ENCODE measurements at places on chromosomes 3 and 15.

DNA sequence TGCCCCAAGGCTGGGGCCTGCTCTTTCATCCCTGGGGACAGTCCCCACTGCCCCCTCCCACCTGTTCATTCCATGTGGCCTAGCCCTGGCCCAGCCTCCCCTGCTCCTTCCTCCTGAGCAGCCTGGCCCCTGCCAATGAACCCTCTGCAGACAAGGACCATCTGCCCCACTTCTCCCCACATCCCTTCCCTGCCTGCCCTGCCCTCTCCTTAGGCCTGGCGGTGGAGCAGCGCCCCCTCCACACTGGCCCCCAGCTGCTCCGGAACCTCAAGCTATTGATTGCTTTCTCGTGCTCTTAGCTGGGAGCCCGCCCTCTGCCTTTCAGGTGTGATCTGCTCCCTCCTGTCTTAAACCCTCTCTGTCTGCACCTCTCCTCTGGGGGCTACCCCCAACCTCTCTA lies 8.0 kb downstream of the PLXNA1 start:
- DNase-seq = no peak

DNA sequence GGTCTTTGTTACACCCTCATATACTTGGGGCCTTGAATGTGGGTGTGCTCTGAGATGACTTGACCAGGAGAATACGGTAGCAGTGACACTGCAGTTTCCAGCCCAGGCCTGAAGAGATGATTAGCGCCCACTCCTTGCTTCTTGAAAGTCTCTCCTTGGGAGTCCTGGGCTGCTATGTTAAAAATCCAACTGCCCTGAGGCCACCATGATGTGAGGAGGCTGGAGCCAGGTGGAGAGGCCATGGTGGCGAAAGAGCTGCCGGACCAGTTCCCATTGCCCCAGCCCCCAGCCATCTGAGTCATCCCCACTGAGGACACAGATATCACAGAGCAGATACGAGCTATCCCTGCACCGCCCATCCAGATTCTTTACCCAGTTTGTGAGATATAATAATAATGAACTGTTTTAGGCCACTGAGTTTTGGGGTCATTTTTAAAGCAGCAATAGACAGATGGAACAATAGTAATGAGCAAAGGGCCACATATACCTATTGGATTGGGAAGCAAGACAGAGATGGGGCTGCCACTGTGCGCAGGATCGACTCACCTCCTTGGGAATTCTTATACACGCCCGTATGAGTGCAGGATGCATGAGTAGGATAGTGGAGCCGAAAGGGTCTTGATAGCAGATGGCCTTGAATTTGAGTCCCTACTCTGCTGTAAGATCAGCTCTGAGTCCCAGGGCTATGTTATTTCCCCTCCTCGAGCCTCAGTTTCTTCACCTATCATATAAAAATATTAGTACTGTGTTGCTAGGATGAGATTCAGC lies 12.1 kb upstream of the GATA2 start:
- DNase-seq = no peak

DNA sequence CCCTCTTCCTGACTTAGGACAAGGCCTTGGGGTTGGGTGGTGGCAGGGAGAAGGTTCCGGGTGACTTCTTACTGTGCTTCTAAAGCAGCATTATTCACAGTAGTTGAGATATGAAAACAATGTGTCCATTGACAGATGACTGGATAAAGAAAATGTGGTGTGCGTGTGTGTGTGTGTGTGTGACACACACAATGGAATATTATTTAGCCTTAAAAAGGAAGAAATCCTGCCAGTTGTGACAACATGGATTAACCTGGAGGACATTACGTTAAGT lies 128.1 kb upstream of the RASGRP1 start:
- DNase-seq = no peak

DNA sequence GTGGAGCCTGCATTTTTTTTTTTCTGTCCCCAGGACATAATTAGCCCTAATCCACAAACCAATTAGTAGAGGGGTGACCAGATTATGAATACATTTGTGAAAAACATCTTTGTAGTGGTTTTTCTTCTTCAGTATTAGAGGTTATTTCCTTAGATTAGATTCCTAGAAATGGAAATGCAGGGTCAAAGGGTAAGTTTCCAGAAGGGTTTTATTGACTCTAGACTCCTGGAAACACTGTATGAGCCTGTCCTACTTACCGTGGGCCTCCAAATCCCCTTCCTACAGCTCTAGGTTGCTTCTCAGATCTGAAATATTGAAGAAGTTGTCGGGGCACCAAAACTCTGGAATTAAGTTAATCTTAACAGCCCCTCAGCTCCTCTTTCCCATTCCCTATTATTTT lies 22.4 kb downstream of the SQOR start:
- no peak for DNase-seq

DNA sequence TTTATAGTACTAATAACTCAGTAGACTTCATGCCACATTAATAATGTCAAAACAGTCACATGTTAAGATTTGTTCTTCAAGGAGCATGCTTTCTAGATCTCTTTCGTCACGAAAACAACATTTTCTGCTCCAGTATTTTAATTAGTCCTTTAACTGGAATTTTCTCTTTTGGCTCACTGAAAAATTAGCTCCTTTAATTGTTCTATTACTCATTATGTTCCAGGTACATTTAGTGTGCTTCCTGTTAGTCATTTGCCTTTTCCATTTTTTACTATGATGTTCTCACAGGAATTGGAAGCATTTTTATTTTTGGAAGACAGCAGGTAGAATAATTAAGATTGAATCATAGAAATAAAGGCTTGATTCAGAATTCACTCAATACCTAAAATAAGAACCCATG lies 111.2 kb downstream of the SLC9A9 start:
- DNase-seq = no peak

GRCh38 chr3:15676259-15676658 lies 74.7 kb downstream of the BTD start:
- no peak for DNase-seq

DNA sequence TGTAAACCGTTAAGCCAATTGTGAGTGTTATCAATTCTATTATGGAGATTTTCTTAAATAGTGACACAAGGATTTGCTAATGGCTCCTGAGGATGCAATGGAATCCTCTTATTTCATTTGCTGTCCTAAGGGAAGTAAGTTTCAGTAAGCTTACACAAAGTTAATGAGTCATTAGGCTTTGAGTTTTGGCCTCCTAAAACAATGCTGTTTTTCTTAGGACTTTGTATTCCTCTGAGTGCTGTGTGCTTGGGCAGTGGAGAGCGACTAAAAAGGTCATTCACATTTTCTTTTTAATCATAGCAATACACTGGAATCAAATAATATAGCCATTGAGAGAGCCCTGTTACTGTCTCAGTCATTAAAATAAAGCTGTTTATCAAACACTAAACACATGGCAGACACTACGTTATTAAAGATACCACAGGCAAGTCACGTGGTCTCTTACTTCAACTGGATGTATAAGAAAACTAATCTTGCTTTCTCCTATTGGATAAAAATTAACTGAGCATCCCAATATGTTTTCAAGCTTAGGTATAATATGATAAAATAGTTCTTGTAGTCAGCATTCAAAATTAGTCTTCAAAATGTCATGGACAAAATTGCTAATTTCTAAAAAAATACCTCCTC lies 290.8 kb downstream of the NLGN1 start:
- DNase-seq = no peak

- DNase-seq = no peak
Measured at GRCh38 chr3:169071003-169071402, 592.5 kb downstream of the MECOM start.

GRCh38 chr3:89375451-89375850 lies 268.0 kb downstream of the EPHA3 start:
- no peak for DNase-seq

DNA sequence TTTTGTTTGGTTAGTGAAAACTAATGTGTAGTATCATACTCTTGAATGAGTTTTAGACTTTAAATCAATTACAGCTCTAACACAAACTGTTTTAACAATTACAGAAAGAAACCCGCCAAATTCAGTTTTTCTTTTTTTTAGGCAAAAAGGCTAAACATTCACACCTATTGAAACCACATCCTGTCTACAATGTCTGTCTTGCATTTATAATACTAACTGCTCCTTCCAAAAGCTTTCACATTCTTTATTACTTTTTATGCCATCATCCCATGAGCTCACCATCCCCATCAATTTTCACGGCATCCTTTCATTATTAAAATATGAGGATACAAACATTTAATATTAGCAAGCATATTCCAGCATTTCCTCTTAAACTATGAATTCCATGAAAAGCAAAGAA lies 593.3 kb downstream of the FOXP1 start:
- DNase-seq = no peak

- DNase-seq = no peak
Measured at GRCh38 chr3:123096731-123097130, 29.9 kb downstream of the PDIA5 start.

- DNase-seq = no peak
Measured at GRCh38 chr15:58309963-58310928, 121.5 kb upstream of the LIPC start.

- no peak for DNase-seq
Measured at GRCh38 chr3:37028329-37028728, 35.0 kb downstream of the MLH1 start.

DNA sequence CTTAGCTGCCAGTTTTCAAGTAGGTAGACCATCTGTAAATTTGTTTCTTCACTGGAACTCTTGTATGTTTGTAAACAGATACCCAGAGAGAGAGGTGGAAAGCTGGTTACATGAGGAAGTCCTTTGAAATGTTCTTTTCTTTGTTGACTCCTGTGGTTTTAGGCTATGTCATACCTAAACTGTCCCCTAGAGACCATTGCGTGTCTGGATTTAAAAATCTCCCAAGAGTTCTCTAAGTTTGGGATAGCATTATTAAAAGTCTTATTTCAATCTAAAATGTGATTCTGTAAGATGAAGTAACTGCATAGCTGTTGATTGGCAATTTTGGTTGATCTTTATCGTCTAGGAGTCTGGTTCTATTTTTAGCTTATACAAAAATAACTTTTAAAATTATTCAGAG lies 127.2 kb downstream of the GHSR start:
- DNase-seq = no peak

DNA sequence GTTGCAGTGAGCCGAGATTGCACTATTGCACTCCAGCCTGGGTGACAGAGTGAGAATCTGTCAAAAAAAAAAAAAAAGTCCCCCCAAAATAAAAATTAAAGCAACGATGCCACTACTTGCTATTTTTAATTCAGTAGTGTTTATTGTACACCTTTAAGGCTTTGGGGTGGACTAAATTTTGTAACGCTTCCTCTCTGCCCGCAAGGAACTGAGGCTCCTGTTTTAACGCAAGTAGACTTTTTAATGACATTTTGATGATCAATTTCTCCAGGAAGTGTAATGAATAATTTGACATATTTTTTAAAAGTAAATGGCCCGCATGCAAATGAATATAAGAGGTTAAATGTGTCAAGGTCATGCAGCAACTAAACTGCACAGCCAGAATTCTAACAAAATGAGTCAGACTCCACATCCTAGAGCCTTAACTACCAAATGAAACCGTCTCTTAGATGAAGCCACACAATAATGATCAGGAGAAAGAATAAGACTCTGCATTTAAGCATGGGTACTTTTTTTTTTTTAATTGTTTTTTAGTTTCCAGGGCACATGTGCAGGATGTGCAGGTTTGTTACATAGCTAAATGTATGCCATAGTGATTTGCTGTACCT lies 96.8 kb upstream of the LMOD3 start:
- DNase-seq = no peak
